Ovary (tissue), 10 donors: ENCODE measurements at places on chromosomes 11 and 22.

GRCh38 chr11:86151174-86152005 is 82.5 kb upstream of the PICALM start:
- DNase-seq = peak; percentile 45

DNA sequence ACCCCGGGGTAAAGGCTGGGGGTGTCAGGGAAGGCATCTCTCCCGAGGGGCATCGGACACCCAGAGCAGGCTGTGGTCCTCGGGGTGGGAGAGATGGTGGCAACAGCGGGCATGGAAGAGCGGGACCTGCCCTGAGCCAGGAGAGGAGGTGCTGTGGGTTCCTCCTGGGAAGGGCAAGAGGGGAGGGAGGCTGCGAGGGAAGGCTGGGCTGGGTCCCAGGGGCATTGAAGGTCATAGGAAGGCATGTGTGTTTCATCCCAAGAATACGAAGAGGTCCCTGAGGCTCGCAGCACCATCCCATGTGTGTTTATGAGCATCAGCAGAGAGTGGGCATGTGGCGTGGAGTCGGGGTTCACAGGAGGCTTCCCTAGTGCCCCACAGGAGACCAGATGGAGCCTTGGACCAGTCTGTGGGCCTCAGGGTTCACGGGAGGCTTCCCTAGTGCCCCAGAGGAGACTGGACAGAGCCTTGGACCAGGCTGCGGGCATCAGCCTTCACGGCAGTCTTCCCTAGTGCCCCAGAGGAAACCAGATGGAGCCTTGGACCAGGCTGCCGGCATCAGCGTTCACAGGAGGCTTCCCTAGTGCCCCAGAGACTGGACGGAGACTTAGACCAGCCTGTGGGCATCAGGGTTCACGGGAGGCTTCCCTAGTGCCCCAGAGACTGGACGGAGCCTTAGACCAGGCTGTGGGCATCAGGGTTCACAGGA is 420.6 kb downstream of the BRD1 start:
- DNase-seq = no peak

GRCh38 chr11:16809886-16810668 is 71.6 kb downstream of the C11orf58 start:
- no peak for DNase-seq

DNA sequence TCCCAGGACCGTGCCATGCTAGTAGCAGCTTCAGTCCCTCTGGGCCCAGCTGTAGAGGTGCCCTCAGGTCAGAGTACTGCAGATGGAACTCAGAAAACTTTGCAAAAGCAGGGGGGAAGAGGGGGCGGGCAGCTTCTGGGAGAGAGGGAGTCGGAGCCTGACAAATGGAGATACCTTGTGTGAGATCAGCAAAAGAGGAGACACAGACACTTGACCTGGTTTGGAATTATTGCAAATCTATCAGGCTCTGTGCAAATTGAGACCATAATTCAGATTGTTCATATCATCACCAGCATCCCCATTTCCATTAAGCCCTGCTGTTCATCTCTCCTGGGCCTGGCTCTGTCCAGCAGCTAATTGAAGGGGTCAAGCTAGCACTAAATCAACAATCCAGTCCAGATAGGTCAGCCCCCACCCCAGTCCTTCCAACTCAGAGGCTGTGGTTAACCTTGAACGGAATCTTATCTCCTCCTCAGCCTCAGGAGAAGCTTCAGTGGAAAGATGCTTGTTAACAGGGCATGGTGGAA is 292.6 kb upstream of the PLET1 start:
- DNase-seq = no peak

DNA sequence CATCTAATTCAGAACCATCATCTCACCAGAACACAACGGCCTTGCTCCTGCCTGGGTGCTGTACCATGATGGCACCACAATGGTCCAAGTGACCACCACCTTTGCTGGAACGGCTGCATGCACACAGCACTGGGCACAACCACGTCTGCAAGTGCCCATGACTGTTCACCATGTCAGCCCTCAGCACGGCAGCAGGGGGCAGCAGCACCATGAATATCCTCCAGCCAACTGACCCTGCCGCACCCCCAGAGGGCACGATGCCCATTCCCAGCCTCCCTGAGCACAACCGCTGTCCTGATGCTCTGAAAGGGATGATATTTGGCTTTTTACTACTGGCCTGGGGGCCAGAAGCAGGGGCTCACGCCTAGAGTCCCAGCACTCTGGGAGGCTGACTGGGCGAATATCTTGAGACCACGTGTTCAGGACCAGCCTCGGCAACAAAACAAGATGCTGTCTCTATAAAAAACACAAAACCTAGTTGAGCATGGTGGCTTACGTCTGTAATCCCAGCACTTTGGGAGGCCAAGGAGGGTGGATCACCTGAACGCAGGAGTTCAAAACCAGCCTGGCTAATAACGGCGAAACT is 25.7 kb downstream of the DRD4 start:
- peak; percentile 81 for DNase-seq

- no peak for DNase-seq
These were observed 781.0 kb downstream of the TBC1D22A start for GRCh38 chr22:47543447-47543846.

GRCh38 chr11:130124096-130124495 is 35.5 kb upstream of the ST14 start:
- DNase-seq = peak; percentile 38

DNA sequence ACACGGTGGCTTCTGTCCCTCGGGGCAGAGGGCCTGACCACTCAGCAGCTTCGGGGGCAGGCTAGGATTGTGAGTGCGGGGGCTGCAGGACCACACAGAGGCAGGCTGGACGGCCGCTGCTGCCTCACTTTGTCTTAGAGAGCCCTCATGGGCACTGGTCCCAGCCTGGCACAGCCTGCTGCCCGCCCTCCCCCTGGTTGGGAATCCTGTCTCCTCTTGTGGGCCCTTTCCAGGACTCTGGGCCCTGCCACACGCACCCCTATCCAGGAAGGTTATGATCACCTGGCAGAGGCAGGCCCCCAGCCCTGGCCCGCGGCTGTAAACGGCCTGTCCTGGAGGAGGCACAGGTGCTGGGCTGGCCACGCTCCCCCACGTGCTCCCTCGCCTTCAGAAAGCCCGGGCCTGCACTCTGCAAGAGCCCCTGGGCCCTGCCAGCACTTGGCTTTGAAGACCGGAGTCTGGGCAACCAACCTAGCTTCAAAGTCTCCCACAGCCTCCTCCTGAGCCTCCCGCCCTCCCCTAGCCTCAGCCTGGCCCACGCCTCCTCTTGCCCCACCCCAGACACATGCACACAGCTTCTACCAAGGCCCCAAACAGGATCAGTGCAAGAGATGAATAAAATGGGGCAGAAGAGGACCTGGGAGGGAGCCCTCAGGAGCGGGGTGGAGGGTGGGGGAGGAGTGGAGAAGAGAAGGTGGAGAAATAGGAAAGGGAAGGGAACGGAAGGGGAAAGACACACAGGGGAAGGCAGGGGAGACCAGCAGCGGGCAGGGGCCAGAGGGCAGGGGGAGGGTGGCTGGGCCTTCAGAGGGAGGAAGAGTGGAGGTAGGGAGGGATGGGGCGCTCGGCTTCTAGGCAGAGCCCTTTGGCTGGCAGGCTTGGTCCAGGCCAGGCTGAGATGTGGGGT is 31.0 kb downstream of the SYT7 start:
- DNase-seq = no peak

GRCh38 chr11:132898676-132899075 is 633.6 kb downstream of the OPCML start:
- DNase-seq = no peak

- no peak for DNase-seq
These were observed 12.7 kb upstream of the UVRAG start for GRCh38 chr11:75802021-75802912.
